GM03348 (cell line): ENCODE measurements at places on chromosomes 2 and 18.

GRCh38 chr2:75565472-75566462 is 5.0 kb upstream of the EVA1A start:
- DNase-seq, result peak; percentile 66

GRCh38 chr2:40120026-40120425 is 331.9 kb downstream of the SLC8A1 start:
- DNase-seq, result no peak

DNA sequence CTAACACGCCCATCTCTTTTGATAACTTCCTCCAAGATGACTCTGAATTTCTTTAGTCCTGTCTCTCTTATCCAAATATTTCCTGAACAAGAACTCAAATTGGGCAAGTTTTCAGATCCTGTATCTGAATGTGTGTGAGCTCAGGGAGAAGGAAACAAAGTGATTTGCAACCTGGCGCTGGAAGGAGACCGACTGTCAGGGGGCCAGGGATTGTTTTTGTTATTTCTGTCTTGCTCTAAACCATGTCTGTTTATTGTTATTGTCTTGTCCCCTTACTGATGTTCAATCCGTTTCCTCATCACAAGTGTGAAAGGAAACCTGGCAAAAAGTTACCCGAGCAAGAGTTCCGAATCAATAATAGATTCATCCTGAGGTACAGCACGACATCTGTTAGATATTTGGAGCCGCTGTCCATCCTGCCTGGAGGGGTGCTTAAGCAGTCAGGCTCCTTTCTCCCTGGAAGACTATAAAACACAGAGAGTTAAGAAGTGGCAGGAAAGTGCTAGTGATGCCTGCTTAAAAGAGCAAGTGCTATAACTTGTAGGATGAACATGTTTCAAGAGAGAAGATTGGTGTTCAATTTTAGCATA is 132.5 kb upstream of the OSR1 start:
- no peak for DNase-seq

GRCh38 chr2:206324869-206325268 is 50.4 kb downstream of the ZDBF2 start:
- no peak for DNase-seq

- DNase-seq, result no peak
Measured at GRCh38 chr2:53475766-53476165, 291.8 kb upstream of the CHAC2 start.

DNA sequence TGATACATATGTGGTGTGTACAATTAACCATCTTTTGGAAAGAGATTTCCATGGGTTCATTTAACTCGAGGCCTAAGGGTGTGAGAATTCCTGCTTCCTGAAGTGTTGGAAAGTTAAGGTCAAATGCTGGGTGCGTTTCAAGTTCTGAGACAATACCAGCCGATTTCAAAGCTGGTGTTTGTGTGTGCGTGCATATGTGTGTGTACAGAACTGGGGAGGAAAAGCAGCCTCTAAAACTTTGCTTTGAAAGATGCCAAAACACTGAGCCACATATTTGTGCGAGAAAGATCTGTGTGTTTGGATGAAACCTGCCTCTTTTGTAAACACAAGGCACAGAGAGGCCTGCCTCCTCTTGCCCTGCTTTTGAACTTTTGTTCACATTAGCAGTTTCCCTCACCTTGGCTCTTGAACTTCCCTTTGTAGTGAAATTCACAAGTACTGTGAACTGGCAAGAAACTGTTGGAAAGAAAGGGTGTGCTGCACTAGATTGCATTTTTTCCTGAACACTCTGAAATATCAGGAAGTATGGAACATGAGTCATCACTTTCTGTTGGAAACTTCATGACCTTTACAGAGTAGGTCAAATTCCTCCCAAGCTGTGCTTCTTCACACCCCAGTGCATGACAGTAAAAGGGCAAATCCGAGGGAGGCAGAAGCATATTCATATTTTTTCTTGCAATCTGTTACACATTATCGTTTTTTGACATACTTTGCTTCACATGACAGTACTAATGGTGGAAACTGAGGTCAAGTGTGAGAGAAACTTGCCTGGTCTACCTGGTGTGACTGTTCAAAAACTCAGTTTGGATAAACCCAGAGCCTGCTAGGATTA is 20.0 kb upstream of the CAVIN2 start:
- peak; percentile 79 for DNase-seq

GRCh38 chr2:179619947-179620467 is 241.4 kb downstream of the ZNF385B start:
- no peak for DNase-seq

DNA sequence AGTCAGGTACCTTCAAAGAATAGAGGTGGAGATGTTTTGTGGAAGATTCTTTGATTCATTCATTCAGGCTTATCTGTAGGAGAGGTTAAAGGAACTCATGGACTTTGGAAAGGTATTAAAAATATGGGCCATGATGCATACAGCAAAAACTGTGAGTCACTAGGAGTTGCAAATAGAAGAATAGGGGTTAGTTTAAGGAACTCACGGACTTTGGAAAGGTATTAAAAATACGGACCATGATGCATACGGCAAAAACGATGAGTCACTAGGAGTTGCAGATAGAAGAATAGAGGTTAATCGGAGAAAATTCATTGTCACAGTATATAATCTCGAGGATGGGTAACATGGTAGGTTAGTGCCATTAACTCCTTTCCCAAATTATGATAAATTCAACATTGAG is 41.2 kb downstream of the SLC9A2 start:
- DNase-seq, result no peak

DNA sequence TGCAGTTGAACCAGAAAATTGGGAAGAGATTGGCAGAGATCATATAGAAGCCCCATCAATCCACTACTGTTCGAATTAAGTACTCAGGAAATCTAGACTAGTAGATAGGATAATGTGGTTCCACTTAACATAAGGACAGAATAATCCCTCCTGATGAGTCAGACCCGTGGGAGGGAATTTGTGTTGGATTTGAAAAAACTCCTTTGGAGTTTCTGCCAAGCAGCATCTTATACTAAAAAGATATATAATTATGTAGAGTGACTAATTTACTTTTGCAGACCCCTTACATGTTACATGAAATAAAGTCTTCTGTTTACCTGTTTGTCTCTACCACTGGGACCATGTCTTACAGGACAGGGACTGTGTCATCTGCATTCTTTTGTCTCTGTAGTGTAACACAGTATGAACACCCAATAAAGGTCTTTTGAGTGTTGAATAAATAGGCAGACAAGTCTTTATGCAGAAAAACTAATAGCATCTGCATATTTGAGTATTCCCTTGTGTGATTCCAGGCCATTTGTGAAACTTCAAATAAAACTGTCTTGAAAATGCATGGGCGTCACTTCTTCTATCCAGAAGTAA is 122.6 kb upstream of the DNAJC10 start:
- peak; percentile 55 for DNase-seq
